Stimulated activated CD4-positive, alpha-beta T cell treated with anti-CD3 and anti-CD28 coated beads, Interleukin-1b, Interleukin-23, amount 100 ng/mL, for 1 hour (primary cell): ENCODE measurements at places on chromosomes 5 and 9.

- no peak for DNase-seq
Measured at GRCh38 chr5:137630216-137630971, 105.5 kb downstream of the KLHL3 start.

DNA sequence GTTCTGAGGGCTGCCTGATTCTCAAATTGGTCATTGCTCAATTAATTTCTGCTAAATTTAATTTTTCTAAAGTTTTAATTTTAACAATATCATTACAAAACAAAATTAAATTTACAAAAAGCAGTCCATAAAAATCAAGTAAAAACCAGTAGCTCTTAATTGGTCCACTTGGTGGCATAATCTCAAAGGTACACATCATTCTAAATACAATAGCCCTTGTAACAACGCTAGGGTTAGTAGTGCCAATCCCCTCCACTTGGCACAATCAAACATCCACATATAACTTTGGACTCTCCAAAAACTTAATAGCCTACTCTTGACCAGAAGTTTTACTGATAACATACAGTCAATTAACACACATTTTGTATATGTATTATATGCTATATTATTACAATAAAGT, 1.9 kb upstream of the NDUFB6 start:
- DNase-seq = no peak

DNA sequence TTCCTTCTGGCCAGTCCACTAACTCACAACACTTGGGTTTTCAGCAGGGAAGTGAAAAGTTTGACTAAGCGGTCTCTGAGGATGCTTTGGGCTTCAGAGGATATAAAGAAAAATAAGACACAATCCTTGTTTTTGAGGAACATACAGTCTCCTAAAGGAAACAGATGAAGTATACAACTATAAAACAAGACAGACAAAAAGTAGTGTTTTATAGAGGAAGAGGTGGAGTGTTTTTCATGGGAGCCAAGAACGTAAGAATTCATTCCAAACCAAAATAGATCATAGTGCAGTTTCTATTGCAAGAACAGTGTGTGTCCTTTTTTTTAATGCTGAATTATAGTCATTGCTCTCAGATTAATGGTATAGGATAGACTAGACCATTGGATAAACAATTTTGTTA, 586.9 kb upstream of the BRINP1 start:
- DNase-seq = no peak

GRCh38 chr5:162107591-162107990, 40.0 kb downstream of the GABRG2 start:
- no peak for DNase-seq

DNA sequence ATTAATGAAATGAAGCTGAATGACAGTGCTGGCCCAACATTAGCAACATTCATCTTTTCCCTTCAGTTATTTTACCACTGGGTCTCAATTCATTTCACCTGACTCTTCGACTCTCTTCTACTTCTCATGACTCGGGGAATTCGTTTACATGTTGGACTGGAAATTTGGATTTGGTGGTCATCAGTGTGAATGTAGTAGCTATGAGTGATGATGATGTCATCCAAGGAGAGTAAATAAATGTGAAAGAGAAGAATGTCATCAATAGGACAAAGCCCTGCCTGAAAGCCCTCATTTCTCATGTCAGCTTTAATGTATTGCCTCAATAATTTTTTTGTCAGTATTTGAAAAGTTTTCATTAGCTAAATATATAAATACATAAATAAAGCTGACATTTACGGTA, 21.9 kb upstream of the CFAP95 start:
- DNase-seq = no peak

- DNase-seq = no peak
Measured at GRCh38 chr5:112142769-112143270, 276.3 kb downstream of the EPB41L4A start.

DNA sequence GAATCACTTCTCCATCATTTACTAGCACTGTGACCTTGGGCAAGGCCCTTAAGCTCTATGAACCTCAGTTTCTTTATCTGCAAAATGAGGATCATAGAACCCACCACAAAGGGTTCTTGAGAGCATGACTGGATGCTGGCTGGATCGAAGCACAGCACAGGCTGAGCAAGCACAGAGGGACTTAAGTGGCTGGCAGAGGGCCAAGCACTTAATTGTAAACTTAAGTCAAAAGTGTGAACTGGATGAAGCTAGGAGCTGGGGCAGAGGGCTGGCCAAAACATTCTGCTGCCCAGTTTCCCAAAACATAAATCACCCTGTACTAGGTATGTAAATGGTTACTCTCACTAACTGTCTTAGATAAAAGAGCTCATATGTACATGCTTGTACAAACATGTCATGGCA, 112.3 kb upstream of the WWC1 start:
- no peak for DNase-seq

DNA sequence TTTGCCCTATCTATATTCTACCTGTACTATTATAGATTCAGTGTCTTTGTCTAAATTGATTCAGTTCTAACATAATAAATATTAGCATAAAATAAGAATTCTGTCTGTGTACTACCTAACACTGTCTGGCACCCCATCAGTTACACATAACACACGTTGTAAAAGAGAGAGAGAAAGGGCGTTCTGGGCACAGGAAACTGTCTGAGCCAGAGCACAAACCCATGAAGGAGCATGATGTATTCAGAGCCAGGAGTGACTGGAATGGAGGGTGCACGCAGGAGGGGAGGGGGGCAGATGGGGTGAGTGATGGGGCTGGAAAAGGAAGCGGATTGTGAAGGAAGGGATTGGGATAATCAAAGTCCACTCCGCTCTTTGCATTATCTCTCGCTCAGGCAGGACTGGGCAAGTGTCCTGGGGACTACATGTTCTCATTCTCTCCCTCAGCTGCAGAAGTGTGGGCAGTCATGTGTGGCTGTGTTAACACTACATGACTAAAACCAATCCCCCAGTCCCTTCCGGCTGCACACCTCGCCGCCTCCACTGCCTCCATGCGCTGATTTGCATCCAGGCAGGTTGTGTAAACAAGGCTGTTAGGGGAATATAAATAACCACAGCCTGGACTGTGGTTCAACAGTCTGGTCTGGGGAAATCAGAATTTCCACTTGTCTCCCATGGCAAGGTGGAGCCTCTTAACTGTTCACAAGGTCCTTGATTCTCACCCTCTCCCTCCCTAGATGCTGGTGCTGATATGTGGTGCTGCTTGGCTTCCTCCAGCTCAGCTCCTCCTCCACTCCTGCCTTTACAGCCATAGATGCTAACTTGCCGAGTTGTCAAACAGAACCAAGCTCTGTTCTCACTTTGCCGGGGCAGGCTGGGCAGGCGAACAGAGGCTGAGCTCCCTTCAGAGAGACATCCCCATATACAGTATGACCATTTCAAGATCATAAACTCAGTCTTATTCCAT, 367.5 kb upstream of the BRINP1 start:
- no peak for DNase-seq

DNA sequence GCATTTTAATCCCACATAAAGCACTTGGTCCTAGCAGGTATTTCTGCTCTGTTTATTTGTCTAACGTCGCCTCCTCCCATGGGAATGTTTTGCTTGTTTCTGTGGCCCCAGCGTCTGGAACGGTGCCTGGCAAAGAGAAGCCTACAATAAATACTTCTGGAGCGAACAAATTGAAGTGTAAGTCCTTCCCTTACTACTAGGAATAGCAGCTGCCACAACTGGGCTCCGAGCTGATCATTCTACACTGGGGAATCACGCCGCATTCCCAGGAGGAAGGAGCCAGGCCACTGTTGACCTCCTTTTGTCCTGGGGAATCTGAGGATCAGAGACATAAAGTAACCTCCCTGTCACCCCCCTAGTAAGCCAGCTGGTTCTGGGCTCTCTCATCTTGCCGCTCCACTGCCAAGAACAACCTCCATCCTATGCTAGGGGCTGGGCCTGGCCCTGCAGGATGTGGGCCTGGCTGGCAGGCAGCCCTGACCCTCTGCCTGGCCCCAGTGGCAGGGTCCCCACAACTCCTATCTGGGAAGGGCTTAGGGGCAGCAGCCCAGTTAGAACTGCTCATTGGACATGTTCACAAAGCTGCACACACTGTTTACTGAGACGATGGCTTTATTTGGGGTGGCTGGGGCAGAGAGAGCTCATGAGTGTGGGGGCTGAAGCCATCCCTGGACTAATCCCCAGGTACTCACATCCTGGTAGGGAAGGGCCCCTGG, 82.8 kb downstream of the GTF3C4 start:
- no peak for DNase-seq

GRCh38 chr9:71885467-71885866, 25.5 kb downstream of the ABHD17B start:
- DNase-seq = no peak

GRCh38 chr9:136626066-136626725, 36.5 kb upstream of the EGFL7 start:
- no peak for DNase-seq

DNA sequence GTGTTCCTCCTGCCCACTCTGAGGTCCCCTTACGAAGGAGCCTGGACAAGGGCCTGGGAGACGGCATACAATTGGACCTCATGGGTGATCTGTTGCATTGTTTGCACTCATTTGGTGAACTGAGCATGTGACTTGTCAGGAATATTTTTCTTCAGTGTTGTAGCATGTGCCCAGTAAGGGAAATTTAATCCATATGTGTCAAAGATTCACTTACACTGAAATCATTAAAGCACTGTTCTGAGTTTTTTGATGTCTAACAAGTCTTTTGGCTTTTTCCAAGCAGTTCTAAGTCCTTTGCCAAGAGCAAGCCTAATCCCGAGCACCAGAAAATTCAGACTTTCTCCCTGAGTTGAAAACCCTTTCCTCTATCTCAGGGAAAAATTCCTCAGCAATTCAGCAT, 61.6 kb upstream of the RPS23 start:
- DNase-seq = no peak

- no peak for DNase-seq
Measured at GRCh38 chr9:119453980-119454379, 84.7 kb upstream of the BRINP1 start.

GRCh38 chr5:171543148-171543815, 123.8 kb downstream of the FGF18 start:
- no peak for DNase-seq

DNA sequence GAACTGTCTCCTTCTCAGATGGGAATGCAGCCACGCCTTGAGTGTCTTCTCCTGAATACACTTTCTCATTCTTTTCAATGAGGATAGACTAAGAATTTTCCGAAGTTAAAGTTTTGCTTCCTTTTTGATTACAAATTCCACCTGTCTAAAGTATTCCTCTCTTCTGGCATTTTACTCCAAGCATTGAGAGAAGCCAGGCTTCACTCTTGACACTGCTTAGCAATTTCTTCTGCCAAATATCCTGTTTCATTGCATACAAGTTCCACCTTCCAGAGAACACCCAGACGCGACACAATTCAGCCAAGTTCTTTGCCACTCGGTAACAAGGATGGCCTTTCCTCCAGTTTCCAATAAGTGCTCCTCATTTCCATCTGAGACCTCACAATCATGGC, 35.6 kb upstream of the COL5A1 start:
- no peak for DNase-seq

DNA sequence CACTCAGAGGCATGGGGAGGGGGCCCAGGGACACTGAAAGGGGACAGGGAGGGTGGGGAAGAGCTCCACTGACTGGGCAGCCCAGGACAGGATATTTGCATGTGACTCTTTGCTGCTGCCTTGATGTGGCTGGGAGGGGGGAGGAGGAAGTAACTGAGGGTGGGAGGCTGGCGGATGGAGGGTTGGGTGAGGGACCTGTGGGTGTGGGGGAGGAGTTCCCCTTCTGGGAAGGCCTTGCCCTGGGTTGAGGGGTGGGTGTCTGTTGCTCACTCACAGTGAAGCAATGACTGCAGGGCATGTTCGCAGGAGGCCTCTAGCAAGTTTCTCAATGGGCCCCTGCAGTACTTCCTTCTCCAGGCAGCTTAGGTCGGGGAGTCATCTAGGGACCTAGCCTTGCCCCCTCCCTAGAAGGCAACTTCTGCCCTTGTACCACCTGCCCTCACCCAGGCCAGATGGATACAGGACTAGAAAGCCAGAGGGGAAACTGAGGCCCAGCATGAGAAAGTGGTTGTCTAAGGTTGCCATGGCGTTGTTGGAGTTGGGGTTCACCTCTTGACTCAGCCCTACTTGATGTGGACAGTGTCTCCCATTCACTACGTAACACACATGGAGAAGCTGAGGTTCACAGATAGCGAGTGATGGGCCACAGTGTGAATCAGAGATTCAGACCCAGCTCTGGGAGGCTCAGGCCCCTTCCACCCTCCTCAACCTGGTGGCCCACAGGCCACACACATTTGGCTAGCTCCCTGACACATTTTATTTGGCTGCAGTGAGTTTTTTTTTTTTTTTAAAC, 3.0 kb downstream of the GRK6 start:
- DNase-seq = peak; percentile 73

DNA sequence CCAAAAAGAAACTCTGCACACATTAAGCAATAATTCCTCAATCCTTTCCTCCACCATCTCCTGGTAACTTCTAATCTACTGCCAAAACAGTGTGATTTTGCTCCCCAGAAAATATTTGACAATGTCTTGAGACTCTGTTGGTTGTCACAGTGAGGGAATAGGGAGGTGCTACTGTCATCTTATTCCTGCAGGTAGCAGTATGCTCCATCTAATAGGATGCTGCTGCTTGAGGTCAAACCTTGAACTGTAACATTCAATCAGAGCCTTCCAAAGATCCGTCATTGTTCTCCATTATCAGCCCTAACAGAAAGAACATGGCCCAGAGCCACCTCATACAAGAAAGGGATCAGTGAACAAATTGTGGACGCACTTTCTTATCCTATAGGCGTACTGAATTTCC, 514.7 kb upstream of the GRIN3A start:
- no peak for DNase-seq

GRCh38 chr9:87586731-87587355, 89.2 kb downstream of the DAPK1 start:
- DNase-seq = no peak

GRCh38 chr9:129916707-129917106, 81.4 kb downstream of the USP20 start:
- no peak for DNase-seq

- DNase-seq = no peak
Measured at GRCh38 chr9:131891598-131891997, 151.7 kb upstream of the RAPGEF1 start.

GRCh38 chr9:6611865-6612264, 33.7 kb downstream of the GLDC start:
- no peak for DNase-seq

DNA sequence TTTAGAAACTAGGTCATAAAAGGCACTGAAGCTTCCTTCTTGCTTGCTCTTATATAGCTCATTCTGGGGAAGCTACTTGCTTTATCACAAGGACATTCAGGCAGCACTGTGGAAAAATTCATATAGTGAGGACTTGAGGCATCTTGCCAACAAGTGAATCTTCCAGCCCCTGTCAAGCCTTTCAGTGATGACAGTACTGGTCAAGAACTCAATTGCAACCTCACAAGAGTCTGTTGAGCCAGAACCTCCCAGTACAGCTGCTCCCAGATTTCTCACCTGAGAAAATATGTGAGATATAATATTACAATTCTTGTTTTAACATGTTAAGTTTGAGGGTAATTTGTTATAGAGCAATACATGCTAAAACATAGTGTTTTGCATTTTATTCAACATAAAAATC, 2011.0 kb upstream of the NUDT12 start:
- no peak for DNase-seq

DNA sequence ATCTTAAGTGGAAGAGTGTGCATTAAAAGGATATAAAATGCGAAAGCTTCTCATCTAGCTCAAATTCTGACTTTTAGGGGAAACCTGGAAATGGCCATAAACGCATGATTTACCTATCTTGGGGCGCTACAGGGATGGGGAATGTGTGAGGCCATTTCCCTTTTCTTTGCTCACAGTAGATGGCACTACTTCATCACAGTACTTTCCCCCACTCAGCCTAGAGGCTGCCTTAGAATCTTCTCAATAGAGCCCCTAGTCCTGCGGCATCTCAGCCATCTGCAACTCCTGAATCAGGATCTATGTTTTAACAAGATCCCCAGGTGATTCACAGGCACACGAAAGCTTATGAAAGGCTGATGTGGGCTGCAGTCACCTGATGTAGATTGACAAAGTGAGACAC, 110.8 kb downstream of the LHFPL2 start:
- no peak for DNase-seq
